ENCODE measurements at places on chromosomes 2 and 18.

- no peak for DNase-seq
Measured at GRCh38 chr2:173109253-173110188, 33.9 kb downstream of the MAP3K20 start.

DNA sequence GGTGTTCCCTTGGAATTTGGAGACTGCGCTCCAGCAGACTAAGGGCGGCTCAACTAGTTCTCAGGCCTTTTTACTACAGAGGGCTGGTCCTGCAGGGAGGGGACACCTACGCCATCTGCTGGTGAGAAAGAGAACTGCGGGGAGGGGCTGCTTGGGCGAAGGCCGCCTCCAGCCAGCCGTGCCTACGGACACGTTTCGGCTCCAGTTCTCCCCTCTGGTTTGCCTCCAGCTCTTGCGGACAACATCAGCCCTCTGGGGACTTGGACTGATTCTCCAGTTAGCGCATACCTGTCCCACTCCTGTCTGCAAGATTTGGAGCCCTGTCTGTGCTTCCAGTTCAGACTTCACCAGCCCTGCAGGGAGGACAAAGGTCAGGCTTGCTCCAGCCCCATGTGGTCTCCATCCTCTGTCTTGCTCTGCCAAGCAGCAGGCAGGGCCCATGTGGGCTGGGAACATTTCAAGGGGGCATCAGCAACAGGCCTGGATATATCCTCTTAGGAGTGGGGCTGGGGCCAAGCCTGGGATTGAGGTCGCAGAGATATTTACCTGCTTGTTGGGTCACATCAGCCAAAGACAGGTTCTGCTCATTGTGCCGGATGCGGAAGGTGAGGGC, 10.3 kb downstream of the PTPRN start:
- DNase-seq: peak; percentile 72

GRCh38 chr2:226792155-226792881, 7.3 kb downstream of the IRS1 start:
- no peak for DNase-seq

GRCh38 chr2:83471655-83472054, 987.4 kb downstream of the SUCLG1 start:
- DNase-seq: no peak

- DNase-seq: no peak
Measured at GRCh38 chr2:136246086-136246669, 128.2 kb upstream of the CXCR4 start.

GRCh38 chr18:66819235-66819634, 215.3 kb upstream of the CDH19 start:
- DNase-seq: no peak

DNA sequence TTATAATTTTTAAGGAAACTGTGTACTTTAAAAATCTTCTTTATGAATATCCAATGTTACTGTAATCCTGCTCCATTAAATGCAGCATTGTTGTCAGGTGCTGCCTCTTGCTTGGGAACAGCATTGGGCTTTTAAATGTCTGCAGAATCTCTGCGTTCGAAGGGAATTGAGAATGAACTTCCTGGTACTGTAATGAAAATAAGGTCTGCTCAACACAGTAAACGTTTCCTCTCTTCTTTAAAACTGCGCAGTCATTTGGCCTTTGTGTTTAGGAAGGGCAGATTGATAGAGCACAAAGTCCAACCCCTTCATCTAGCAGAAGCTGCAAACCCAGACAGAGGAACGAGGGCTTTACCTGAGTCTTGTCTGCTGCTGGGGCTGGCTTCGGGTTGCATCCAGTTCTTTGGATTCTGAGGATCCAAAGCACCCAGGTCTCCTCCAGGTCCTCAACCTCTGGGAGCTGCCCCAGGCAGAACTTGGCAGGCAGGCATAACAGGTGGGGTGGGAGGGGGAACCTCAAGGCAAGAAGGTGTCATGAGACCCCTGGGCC, 104.5 kb downstream of the UGGT1 start:
- DNase-seq: no peak

GRCh38 chr2:212841460-212841859, 302.9 kb upstream of the ERBB4 start:
- DNase-seq: no peak

GRCh38 chr2:56068746-56069145, 115.0 kb upstream of the CCDC85A start:
- no peak for DNase-seq

DNA sequence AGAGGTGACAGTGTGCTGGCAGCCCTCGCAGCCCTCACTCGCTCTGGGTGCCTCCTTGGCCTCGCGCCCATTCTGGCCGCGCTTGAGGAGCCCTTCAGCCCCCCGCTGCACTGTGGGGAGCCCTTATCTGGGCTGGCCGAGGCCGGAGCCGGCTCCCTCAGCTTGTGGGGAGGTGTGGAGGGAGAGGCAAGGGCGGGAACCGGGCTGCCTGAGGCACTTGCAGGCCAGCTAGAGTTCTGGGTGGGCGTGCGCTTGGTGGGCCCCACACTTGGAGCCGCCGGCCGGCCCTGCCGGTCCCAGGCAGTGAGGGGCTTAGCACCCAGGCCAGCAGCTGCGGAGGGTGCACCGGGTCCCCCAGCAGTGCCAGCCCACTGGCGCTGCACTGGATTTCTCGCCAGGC, 1480.9 kb upstream of the SLC39A10 start:
- DNase-seq: no peak

GRCh38 chr2:78940998-78941397, 84.5 kb upstream of the REG3G start:
- DNase-seq: no peak

DNA sequence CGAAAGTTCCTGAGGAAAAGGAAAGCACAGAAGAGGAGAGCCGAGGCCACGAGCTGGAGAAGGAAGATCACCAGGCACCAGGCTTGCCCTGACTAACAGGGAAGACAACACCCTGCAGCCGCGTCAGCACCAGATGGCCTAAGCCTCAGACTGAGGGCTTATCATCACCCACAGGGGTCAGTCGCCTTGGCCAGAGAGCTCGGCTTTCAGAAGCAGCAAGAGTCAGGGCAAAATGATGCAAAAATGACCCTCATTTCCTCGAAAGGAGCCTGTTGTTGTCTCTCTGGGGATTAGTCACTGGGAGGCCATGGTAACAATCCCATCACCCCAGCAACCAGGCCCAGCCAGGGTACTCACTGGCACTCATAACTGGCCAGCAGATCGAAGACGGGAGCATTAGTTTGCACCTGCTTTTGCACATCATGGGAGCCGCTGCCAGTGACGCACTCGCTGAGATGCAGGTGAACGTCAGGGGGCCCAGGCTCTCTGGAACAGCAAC, 42.7 kb upstream of the ZFP36L2 start:
- no peak for DNase-seq

DNA sequence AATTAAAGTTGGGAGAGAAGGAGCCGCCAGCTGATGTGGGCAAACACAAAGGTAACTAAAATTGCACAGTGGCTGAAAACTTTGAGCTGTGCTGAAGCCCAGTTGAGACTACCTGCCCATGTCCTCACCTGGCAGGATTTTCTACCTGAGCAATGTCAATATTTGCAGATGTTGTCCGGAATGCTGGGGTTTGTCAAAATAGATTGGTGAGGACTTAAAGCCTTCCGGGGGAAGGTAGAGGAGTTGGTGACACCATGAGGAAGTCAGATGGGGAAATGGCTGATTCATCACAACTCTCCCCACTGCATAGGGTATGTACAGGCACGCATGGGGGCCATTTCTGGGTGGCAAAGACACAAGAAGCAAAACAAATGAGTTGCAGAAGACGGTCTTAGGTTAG, 114.9 kb downstream of the ALK start:
- DNase-seq: no peak

- DNase-seq: no peak
Measured at GRCh38 chr2:140893685-140894084, 1237.1 kb downstream of the LRP1B start.

- DNase-seq: no peak
Measured at GRCh38 chr2:152609154-152609553, 108.1 kb downstream of the PRPF40A start.

DNA sequence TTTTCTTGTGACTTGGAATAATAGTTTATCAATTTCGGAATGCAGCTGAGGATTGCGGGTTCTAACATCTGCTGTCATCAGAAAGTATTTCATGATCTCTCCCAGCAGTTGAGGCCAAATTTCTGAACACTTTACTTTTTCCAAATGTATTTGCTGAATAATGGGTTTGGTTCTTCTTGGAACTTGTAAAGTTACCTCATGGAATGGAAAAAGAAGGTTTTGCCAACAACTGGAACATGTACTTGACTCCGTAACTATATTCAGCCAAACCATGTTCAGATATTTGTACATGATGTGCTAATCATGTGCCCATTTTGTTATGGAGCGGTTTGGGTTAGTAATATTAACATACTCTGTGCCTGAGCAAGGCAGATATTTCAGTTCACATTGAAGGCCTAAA, 119.6 kb downstream of the LCLAT1 start:
- no peak for DNase-seq

- no peak for DNase-seq
Measured at GRCh38 chr2:105144152-105144940, 97.2 kb upstream of the GPR45 start.

GRCh38 chr2:238077292-238077691, 16.5 kb downstream of the SCLY start:
- no peak for DNase-seq

DNA sequence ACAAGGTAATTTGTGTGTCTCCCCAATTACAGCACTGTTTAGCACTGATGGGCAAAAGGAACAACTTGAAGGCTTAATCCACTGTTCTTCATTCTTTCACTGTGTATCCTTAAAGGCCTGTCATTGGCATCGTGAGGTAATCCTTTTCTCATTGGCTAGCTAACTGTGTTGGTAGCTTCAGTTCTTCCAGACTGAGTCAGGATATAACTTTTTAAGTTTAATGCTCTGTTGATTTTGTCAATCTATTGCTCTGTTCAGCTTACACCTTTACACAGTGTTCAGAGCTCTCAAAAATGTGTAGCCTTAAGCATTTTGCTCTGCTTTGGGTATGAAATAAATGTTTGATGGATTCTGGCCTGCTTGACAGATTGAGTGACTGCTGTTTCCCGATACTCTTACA, 148.2 kb downstream of the KIAA1328 start:
- DNase-seq: no peak

DNA sequence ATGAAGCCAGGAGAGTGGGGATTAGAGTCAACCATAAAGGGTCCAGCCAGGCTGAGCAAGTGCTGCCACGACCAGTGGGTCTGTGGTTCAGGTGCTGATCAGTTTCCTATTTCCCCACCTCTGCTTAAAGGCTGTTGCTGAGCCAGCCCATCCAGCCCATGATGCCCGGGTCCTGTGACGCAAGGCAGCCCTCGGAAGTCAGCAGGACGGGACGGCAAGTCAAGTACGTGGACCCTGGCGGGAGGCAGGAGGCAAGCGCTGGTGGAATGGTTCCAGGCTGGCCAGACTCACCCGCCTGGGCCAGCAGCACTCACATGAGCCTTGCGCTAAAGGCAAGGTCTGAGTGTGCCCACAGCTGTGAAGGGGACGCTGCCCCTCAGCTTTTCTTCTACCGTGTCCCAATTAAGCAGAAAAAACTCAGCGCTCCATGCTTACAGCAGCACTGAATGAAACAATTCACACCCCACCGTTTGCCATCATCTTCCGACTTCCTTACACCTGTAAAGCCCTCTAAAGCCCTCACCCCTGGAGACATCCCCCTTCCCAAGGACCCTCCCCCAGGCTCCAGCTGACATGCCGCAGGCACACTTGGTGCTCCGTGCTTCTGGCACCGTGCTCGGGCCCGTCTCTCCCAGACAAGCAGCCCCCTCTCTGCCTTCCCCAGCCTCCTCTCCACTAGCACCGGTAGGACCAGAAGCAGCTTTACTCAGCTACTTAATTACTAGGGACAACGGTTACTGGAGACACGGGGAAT, 11.3 kb upstream of the RPL31 start:
- no peak for DNase-seq

GRCh38 chr2:44163777-44164176, 4.9 kb upstream of the PPM1B start:
- no peak for DNase-seq

GRCh38 chr2:101912545-101912944, 79.2 kb upstream of the IL1R2 start:
- DNase-seq: no peak

GRCh38 chr2:64212346-64212745, 68.1 kb upstream of the PELI1 start:
- no peak for DNase-seq

DNA sequence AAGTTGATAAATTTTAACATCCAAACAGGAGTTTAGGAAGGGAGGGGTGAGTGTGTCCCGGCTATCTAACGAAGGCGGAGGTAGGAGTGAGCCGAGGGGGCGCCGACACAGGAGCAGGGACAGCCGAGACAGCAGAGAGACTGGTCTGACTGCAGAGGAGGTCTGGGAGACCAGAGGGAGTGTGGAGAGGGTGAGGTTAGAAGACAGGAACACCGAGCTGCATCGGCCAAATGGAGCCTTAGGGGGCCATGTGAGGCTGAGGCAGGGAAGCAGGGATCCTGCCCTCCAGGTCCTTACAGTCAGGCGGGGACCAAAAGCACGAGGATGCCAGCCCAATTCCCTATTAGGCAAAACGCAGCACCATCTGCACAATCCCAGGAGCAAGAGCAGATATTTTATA, 67.0 kb downstream of the SFXN5 start:
- no peak for DNase-seq

- DNase-seq: no peak
Measured at GRCh38 chr2:31070339-31071125, 67.7 kb downstream of the GALNT14 start.

GRCh38 chr2:237530472-237531433, 35.6 kb upstream of the PRLH start:
- DNase-seq: no peak

- DNase-seq: no peak
Measured at GRCh38 chr2:213086050-213086449, 65.4 kb downstream of the IKZF2 start.

GRCh38 chr2:156399950-156400705, 36.1 kb upstream of the GPD2 start:
- peak; percentile 75 for DNase-seq

- DNase-seq: no peak
Measured at GRCh38 chr2:24818721-24819167, 25.5 kb downstream of the CENPO start.

DNA sequence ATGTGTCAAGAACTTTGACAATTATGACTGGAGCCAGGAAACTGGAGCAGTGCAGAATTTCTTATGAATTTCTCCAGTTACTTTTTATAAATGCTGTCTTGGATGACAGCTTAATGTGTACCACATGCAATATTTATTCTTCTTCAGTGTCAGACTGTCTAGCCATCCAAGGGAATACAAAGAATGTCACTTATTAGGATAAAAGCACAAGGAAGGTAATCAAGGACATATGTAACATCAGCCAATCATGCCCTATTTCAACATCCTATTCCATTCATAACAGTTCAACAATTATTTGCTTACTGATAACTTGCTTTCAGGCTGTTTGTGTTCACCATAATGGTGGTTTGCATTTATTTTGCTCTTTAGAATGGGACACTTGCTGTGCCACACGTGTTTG, 139.8 kb downstream of the OLA1 start:
- no peak for DNase-seq

Measured in substantia nigra (tissue), 51 donors.